ENCODE measurements at places on chromosomes 5 and 9.

- DNase-seq = no peak
Observed at GRCh38 chr5:31847354-31847753, 208.4 kb downstream of the PDZD2 start.

GRCh38 chr9:33248606-33249005 lies 8.6 kb downstream of the SPINK4 start:
- DNase-seq = peak; percentile 72

DNA sequence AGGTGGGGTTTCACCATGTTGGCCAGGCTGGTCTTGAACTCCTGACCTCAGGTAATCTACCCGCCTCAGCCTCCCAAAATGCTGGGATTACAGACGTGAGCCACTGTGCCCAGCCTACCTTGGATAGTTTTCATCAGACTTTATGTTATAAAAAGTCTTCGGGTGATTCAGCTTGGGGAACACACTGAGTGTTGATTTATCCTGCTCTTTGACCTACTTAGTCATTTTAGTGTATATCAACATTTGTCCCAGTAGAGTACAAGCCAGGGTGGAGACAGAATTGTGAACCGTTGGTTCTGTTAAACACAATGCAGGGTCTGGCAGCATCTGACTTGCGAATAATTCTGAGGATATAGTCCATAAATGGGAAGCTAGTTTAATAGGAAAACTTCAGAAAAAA lies 39.7 kb downstream of the NFX1 start:
- no peak for DNase-seq

GRCh38 chr9:4799775-4800174 lies 7.0 kb downstream of the RCL1 start:
- no peak for DNase-seq

DNA sequence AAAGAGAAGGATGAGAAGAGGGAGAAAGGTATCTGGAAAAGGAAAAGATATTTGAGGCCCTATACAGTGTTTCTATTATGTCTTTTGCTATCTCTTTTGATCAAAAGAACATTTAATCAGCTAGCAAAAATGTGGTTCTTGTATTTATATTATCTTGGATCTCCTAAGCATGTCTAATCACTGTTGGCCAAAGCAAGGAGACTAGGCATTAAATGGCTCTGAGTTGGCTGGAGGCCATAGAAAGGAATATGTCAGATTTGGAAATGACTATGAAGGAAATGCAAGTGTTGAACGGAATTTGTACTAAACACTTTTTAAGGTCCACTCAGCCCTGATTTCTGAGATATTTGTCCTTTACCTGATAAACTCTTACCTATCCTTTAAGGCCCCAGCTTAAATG lies 22.4 kb upstream of the THG1L start:
- no peak for DNase-seq

- no peak for DNase-seq
Observed at GRCh38 chr5:124352312-124352711, 394.1 kb downstream of the ZNF608 start.

DNA sequence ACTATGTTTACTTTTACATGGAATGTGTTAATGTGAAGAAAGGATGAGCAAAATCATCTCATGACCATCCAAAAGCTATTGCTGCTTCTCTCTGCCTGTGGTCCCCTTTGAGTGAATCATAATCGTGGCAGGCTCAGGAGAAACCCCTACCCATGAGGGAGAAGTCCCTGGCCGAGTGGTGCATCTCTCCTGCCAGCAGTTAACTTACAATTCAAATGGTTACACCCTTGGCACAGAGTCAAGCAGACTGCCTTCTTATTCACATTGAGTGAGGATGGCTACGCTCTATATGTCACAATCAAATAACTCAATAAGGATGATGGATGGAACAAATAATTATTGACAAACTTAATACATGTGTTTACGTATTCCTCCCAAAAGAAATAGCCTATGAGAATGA lies 179.1 kb downstream of the FGF1 start:
- no peak for DNase-seq

GRCh38 chr5:76175051-76175666 lies 92.0 kb downstream of the SV2C start:
- no peak for DNase-seq

- DNase-seq = no peak
Observed at GRCh38 chr5:175417384-175417783, 26.6 kb downstream of the DRD1 start.

GRCh38 chr9:137007108-137007815 lies 10.9 kb upstream of the CLIC3 start:
- DNase-seq = no peak

All from lower leg skin (tissue), 4 donors.